ENCODE measurements at places on chromosomes 11 and 22.
A peak's percentile ranks its signal among the peaks of the same experiment; 100 is the strongest.

GRCh38 chr11:117629146-117629545, 167.9 kb downstream of the DSCAML1 start:
- DNase-seq = no peak

- DNase-seq = no peak
These were observed 116.2 kb downstream of the CHST1 start for GRCh38 chr11:45549257-45549656.

GRCh38 chr11:78925387-78925786, 350.7 kb upstream of the NARS2 start:
- no peak for DNase-seq

DNA sequence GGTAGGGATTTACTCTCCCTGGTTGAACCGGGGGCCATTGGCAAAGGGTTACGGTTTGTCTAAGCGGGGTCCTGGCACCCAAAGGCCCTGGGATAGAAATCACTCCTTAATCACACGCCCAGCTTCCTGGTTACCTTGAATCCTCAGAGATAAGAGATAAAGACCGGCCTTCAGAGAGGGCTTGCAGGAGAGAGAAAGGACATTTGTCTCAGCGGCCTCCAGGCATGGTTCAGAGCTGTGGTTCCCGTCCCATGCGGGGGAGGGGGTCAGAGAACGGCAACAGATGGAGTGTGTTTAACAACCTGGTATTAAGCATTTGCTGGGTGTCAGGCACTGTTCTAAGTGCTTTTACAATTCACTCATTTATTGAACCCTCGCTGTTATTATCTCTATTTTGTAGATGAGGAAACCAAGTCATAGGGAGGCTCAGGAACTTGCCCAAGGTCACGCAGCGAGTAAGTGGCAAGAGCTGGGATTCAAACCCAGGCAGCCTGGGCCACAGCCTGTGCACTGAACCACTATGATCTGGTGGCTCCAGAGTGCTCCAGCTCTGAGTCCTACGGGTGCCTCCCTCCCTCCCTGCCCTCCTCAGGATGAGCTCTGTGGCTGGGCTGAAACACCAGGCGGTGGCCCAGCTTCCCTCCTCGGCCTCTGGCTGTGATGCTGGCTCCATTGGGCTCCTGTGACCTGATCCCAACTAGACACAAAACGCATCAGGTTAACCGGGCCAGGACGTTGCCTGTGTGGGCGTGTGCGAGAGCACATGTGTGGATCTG, 18.6 kb downstream of the LRRC10B start:
- no peak for DNase-seq

DNA sequence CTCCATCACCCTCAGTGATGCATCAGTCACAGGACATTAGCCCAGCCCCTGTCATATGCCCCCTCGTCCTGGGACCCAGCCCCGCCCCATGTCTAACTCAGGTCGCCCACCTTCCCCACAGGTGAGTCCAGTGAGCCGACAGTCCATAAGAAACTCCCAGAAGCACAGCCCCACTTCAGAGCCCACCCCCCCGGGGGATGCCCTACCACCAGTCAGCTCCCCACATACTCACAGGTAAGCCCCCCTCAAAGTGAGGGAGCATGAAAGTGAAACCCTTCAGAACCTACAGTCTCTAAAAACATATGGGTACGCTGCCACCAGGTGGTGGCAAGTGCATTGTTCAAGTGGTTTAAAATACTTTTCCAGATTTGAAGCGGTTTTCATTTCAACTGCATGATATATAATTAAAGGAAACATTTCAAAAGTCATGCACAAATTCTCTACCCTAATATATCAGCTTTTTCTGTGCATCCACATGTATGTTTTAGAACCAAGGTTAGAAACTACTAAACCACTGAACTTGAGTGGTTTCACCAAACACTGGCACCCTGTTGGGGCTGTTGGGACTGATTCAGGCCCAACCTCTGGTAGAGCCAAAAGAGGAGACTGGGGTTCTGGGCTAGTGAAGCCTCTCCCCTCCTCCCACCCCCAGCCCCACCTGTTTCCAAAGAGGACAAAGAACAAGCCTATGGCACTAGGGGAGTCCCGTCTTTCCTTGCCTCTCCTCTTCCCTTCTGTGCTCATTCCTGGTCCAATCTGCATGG, 17.3 kb downstream of the EPS8L2 start:
- peak; percentile 52 for DNase-seq

All from SW480 (cell line).